ENCODE measurements at places on chromosomes 6 and 20.

DNA sequence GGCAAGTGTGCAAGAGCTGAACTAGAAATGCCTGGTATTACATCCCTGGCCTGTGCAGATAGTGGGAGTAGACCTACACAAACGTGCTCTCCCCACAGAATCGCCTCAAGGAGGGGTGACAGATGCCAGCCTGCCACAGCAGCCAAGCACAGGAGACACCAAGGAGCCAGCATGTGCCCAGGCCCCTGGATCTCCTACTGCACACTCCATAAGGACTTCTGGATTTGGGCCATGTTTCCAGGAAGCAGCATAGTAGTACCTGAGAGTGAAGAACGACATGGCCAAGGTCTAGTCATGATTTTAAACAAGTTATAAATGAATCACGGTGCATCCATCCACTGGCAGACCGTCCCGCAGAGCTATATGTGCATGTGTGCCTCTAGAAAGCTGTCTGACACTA is 232.2 kb downstream of the SYNDIG1 start:
- no peak for DNase-seq

GRCh38 chr6:35370124-35370741 is 27.9 kb downstream of the PPARD start:
- no peak for DNase-seq

GRCh38 chr6:6494677-6495076 is 93.8 kb upstream of the LY86 start:
- no peak for DNase-seq

- no peak for DNase-seq
These were observed 16.3 kb upstream of the CST9L start for GRCh38 chr20:23584434-23585199.

DNA sequence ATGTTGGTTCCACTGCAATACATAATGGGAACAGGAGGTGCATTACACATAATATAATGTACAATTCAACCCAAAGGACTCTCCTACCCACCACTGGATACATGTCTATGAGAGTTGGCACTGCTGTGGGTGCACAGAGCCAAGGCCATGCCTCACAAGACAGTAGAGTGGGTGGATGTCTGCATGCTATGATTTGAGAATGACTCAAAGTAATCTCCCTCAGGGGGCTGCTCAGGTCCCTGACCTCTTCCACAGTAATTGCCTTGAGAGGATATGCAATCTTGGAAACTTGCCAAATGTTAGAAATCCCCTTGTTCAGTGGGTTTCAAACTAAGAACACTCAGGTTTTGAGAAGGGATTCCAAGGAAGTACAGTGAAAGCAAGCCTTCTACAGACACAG is 79.0 kb downstream of the ANKEF1 start:
- no peak for DNase-seq

DNA sequence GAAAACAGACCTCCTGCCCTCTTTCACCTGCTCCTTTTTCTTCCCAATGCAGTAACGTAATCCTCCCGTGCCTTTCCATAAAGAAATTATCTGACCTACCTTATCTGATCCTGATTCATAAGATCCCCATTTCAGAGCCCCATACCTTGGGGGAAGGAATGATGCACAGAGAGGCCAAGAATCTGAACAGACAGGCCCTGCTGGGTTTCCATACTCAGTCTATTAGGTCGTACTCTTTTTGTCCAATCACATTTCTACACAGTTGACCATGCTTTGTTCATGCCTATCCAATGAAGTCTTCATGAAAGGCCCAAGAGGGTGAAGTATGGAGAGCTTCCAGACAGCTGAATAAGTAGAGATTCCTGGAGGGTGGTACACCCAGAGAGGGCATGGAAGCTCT is 25.3 kb downstream of the SRPK1 start:
- no peak for DNase-seq

DNA sequence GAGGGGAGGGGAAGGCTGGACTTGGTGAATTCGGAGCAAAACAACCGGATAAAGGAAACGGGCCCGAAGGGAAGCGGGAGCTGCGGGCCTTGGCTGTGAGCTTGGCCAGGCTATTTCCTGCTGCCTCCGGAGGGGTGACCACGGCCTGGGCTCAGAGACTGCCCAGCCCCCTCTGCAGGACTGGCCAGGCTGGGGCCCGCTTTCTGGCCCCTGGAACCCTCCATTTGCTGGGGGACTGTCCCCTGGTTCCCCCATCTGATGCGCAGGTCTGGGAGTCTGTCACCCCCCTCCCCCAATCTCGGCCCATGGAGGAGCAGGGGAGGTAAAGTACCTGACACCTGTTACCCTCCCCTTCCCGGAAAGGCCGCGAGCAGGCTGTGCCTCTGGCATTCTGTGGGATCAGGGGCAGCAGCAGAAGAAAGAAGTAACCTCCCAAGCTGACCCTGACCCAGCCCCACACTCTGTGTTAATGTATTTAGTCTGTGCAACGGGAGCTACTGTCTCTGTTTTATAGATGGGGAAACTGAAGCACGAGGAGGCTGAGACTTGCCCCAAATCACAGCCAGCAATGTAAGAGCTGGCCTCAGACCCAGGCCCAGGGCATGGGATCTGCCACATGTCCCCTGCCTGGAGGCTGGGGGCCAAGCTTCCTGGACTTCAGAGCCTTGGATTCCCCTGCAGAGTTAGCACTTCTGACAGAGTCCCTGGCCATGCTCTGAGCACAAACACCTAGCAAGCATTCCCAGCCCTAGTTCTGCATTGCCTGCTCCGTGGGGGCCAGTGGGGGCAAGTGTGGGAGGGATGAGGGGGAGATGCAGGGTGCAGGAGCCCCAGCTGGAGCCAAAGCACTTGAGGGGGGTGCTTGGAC is 3.5 kb downstream of the C20orf204 start:
- no peak for DNase-seq

GRCh38 chr20:14845199-14846160 is 508.1 kb upstream of the FLRT3 start:
- no peak for DNase-seq

- DNase-seq: no peak
These were observed 39.1 kb downstream of the EPB41L2 start for GRCh38 chr6:131023834-131024504.

- DNase-seq: peak; percentile 67
These were observed at the start of gene BLTP3A for GRCh38 chr6:34791701-34792604. BLTP3A (plus strand) TSS chr6:34792083; CDS start chr6:34792251, 168 bp downstream.

DNA sequence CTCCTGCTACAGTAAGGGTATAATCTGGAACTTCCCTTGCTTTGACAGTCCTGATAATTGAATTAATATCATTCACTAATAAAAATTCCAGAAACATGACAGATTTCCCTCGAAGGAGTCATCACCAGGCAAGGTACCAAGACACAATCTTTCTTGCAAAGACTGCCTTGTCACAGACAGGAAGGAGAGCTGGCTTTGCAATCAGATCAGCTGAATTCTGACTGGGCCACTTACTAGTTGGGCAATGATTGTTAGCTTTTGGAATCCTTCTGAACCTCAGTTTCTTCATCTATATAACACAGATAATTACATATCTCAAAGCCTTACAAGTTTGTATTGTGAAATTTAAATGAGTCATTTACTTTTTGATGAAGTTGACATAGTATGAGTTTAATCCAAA is 344.2 kb downstream of the RFPL4B start:
- no peak for DNase-seq

DNA sequence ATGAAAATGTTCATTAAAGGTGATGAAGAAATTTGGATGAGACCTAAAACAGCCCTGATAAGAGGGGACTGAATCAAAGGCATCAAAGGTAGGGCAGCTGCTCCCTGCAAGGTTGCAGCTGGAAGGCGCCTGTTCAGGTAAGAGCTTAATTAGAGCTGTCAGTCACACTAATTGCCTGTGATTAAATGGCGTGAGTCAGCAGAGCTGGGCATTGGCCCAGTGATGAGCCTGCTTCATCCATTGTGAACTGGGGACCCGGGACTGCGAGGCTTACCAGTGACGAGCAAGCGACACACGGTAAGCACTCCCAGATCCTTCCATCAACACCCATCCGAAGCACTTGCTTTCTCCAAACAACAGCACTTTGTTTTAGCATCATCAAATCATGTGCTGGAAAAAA is 621.5 kb upstream of the CDH4 start:
- DNase-seq: no peak

DNA sequence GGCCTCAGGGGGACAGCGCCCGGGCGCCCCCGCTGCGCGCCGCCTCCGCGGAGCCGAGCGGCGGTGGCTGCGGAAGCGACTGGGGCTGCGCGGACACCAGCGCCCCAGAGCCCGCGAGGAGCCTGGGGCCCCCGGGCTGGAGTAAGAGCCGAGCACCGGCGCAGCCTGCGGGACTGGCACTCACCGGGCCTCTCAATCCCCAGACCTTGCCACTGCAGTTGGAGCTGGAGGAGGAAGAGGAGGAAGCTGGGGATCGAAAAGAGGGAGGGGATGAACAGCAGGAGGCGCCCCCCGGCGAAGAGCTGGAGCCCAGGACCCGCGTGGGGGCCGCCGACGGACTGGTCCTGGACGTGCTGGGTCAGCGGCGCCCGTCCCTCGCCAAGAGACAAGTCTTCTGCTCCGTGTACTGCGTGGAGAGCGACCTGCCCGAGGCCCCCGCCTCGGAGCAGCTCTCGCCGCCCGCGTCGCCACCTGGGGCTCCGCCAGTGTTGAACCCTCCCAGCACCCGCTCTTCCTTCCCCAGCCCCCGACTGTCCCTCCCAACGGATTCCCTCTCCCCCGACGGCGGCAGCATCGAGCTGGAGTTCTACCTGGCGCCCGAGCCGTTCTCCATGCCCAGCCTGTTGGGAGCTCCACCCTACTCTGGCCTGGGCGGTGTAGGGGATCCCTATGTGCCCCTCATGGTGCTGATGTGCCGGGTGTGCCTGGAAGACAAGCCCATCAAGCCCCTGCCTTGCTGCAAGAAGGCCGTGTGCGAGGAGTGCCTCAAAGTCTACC is 590 bp downstream of the RNF217 start:
- no peak for DNase-seq

GRCh38 chr6:154876486-154877280 is 118.4 kb upstream of the TIAM2 start:
- DNase-seq: no peak

- no peak for DNase-seq
These were observed 1.2 kb downstream of the ENTPD6 start for GRCh38 chr20:25196786-25197120.

- no peak for DNase-seq
These were observed 129.8 kb upstream of the TIAM2 start for GRCh38 chr6:154865291-154865690.

DNA sequence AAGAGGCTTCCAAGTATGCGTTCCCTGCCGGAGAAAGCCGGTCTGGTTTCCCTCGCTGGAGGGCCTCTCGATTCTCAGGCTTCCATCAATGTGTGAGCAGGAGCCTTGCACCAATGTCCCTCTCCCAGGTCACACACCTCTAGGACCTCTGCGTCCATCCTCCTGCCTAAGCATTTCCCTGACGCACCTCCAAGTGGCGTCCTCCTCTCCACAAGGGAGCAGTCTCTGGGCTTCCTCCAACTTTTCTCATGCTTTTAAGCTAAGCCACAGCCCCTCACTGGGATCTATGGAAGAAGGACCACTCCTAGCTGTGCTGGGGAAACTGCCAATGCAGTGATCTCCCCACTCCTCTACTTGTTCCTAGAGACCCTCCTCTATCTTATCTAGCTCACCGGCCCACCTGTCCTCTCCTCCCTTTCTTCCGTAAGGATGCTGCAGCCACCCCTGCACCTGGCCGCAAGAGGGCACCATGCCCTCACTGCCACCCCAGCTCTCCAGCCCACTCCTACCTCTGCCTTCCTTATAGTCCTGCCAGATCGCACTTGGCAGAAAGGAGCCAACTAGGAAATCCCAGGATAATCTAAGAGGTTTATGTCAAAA is 258.7 kb downstream of the LRFN2 start:
- DNase-seq: no peak

DNA sequence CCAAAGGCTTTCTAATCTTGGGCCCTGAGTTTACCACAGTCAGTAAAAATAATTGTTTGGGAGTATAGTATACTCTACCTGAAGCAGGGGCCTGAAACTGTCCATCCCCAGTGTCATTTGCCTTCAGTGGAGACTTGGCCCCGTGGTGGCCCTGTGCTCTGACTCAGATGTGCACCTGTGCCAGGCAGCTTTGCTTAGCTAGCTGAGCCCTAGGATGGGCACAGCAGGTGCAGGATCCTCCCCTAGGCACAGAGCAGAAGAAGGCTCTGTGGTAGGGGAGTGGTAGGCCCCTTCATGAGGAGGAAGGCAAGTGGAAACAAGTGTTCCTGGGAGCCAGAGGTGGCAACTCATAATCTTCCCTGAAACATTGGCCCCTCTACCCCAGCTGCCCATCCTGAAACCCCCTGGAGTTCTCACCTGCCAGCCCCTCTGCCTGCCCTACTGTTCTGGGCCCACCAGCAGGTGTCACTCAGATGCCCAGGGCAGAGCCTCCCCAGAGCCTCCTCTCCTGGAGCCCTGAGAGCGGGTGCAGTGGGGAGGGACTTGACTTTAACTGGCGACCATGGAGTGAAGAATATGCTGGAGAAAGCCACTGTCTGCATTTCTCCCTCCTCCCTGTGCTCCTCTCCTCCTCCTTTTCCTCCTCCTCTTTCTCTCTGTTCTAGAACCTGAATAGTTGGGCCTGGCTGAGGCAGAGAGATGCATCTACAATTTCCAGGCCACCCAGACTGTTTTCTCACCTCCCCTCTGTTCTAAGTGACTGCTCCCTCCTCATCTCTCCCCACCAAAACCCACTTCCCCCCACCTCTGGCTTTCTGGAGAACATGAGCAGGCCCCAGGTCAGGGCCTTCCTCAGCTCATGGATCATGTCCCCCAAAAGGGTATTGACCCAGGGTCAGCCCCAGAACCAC is 2.9 kb downstream of the CPNE5 start:
- no peak for DNase-seq

GRCh38 chr6:107655245-107655644 is 165.3 kb downstream of the SOBP start:
- no peak for DNase-seq

GRCh38 chr6:157455731-157456523 is 74.9 kb downstream of the ZDHHC14 start:
- no peak for DNase-seq

GRCh38 chr6:36581716-36582115 is 12.4 kb upstream of the SRSF3 start:
- DNase-seq: no peak

DNA sequence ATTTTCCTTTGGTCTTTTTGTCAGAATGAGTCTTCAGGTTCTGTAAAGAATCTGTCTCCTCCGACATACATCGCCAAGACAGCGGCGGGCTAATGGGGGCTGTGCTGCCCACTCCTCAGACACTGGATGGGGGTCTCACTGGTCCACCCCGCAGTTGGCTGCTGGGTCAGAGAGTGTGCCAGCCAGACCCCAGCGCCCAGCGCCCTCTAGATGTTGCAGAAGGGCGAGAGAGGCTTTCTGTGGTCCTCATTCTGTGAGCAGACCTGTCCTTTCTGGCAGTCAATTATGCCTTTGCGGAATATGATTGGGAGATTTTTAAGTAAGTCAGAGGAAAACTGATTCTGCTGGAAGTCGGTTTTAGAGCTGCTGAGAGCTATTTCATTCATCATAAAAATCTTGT is 7.8 kb upstream of the CCR6 start:
- no peak for DNase-seq

GRCh38 chr6:13470238-13471140 is 16.9 kb downstream of the GFOD1 start:
- no peak for DNase-seq

DNA sequence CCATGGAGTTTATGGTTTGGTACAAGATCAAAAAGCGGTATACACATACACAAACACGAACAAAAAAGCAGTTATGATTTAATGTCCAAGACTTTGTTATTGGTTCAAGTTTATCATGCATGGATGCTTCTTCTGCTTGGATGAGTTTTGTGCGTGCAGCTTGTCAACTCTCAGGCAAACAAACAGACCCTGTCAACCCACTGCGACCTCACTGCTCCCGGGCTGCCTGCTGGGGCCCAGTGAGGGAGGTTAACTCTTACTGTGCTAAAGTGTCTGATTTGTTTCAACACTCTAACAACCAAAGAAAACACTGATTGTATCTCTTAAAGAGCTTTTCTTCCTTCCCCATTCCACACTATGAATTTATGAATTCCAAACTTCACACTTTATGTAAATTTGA is 26.8 kb upstream of the DDR1 start:
- no peak for DNase-seq
